ENCODE measurements at places on chromosomes 4 and X.

- DNase-seq: no peak
Observed at GRCh38 chr4:170162416-170162815, 72.7 kb upstream of the AADAT start.

DNA sequence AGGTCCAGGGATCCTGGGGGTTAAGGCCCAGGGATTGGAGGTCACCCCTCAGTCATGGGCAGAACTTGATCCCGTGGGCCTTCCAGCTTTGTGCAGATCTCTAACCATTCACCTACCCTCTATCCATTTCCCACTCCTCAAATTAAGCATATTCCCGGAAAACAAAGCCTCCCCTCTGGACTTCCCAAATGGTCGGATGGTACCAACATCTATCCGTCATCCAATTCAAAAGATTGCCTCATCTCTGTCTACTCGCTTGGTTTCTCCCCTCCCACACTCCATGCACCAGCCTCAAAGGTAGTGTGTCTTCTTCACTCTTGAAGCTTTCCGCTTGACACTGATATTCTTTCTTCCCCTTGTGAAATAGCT lies 473 bp upstream of the BCLAF3 start:
- DNase-seq: no peak

- no peak for DNase-seq
Observed at GRCh38 chrX:74461384-74461783, 40.1 kb downstream of the SLC16A2 start.

DNA sequence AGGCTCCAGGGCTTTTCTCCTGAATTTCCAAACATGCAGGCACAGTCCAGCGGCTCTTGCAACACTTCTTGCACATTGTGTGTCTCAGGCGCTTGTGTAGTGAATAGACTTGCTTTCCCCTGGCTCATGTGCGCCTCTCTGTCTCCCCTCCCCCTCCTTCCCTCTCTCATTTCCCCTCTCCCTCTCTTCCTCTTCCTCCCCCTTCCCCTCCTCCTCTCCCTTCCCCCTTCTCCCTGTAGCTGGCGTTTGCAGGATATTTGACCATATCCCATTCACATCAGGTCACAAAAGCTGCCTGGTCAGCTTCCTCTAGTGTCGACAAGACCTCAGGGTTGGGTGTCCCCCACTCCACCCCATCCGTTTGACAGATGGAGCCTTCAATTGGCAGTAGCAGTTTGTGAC lies 2.4 kb downstream of the CHST7 start:
- no peak for DNase-seq

- no peak for DNase-seq
Observed at GRCh38 chrX:109440475-109440874, 41.4 kb downstream of the GUCY2F start.

GRCh38 chr4:26343038-26343398 lies 22.2 kb downstream of the RBPJ start:
- DNase-seq: no peak

DNA sequence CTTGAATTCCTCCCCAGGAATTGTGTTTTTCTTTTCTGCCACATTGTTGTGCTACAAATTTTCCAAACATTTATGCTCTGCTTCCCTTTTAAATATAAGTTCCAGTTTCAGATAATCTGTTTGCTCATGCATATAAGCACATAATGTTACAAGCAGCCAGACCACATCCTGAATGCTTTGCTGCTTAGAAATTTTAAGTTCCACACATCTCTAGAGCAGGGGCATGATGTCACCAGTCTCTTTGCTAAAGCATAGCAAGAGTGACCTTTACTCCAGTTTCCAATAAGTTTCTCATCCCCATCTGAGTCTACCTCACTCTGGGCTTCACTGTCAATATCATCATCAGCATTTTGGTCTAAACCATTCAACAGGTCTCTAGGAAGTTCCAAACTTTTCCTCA lies 932.5 kb downstream of the SH3BGRL start:
- no peak for DNase-seq

DNA sequence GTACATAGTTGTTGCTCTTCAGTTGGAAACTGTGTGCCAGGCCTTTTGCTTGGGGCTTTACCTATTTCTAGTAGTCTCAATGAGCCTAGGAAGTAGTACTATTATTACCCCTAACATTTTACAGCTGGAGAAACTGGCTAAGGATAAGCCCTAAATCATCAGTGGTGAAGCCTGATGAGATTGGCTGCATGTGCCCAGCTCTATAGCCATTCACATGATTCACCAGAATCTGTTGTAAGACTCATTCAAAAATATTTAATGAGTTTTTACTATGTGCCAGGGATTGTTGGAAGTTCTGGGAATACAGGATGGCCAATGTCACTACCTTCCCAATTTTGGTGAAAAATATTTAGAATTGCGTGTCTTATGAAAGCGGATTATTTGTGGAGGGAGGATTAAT lies 2.8 kb downstream of the KIT start:
- no peak for DNase-seq

- DNase-seq: no peak
Observed at GRCh38 chr4:107890779-107891178, 40.6 kb upstream of the CYP2U1 start.

DNA sequence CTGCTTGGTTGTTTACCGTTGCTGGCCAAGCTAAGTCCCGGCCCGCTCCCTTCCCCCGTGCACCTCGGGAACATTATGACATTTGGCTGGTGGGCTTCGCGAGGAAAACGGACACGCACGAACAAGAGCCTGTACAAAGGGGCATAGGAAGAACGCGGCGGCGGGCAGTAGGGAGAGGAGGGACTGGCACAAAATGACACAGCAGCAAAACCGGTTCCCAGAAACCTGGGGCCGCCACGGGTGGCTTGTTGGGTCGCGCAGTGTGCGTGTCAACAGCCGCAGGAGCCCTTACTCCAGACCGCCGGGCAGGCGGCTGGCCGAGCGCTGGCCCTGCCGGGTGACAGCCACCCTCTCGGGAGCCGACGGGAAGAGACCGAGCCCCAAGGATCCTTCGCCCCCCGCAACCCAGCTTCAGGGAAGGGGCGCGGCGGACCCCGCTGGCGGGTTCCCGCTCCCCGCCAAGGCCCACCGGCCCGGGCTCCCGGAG lies 1.6 kb upstream of the LIN54 start:
- DNase-seq: no peak

DNA sequence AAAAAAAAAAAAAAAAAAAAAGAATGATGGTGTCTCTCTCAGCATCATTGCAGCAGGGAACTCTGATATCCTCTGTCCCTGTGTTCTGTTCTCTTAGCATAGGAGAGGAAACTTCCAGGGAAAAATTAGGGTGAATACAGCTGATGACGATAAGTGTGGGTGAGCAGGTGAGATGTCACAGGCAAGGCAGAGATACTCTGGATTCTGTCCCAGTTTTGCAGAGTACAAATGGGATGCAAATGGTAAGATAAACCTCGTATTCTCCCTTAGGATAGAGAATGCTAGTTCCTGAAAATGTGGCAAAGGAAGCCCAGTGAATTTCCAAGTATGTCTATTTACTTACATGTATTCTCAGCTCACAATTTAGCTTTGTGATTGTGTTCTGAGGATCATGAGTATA lies 671.6 kb upstream of the BOD1L1 start:
- DNase-seq: no peak

Data from stimulated activated CD4-positive, alpha-beta T cell treated with anti-CD3 and anti-CD28 coated beads, Interleukin-12 subunit alpha, Interleukin-12 subunit beta, amount 100 ng/mL, for 4 hours (primary cell).